Right atrium auricular region (tissue), 2 donors: ENCODE measurements at places on chromosomes 3 and 15.

- DNase-seq = peak; percentile 38
Observed at GRCh38 chr15:81341351-81341750, 17.4 kb upstream of the STARD5 start.

DNA sequence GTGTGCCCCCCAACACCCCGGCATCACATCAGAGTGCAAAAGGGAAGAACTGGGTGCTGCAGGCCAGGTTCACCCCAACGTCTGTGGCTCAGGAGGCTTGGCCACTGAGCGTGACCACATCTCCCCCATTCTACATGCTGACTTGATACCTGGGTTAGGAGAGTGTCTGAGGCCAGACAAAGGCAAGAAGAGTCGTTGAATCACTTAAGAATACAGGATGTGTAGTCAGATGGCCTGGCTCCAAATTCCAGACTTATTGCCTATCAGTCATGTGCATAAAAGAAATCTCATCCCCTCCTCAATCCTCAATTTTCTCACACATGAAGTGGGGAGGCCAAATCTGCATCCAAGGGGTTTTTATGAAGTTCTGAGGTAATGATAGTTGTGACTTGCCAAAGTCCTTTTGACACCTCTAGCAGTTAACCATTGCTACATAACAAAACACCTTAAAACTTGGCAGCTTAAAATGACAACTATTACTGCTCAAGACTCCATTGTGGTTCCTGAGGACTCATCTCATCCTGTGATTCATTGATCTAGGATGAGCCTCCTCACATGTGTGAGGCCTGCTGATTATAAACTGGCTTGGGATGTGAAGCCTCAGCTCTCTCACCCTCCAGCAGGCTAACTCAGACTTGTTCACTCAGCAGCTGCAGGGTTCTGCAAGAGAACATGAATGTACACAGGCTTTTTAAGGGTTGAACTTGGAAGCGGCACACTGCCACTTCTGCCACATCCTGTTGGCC lies 138.8 kb upstream of the TLE3 start:
- no peak for DNase-seq

DNA sequence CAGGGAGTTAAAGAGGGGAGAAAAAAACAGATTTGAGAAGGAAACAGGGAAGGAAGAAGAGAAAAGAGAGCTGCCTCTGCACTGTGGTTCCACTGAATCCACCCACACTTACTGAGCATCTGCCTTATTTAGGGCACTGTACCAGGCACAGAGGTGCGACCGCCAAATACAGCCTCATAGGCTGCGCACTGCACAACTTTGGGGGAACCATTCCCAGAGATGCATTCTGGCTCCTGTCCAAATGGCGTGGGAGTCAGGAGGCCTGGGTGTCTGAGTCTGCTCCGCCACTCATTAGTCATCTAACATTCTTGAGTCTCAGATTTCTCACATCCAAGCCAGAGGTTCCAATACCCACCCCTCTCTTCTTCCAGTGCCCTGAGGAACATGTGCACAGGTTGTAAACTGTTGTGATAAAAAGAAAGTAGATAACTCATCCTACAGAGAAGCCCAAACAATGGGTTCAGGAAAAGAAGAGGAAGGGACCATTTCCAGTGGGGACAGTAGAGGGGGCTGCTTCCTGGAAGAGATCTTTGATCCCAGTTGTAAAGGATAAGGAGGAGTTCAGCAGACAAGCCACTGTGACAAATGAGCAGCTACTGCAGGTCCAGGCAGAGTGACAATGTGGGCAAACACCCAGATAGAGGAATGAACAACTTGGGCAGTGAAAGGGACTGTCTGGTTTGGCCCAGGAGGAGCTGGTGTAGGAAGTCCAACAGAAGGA lies 254.6 kb downstream of the UACA start:
- no peak for DNase-seq

DNA sequence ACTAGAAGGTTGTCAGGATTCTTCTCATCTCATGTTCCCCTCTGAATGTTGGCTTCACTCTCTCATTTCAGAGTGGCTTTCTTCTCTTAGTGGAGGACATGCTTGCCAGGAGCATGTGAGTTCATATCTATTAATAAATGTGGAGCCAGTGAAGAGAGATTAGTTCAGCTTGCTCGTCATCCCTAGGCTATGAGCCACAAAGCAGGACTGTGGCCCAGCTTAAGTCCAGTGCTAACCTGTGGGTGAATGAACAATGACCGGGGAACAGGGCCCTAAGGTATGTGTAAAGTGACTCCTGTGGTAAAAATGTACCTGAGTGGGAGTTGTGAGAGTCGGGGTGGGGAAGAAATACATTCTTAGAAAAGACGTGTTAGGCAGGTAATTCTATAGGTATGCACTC lies 96.9 kb upstream of the TBL1XR1 start:
- peak; percentile 68 for DNase-seq

DNA sequence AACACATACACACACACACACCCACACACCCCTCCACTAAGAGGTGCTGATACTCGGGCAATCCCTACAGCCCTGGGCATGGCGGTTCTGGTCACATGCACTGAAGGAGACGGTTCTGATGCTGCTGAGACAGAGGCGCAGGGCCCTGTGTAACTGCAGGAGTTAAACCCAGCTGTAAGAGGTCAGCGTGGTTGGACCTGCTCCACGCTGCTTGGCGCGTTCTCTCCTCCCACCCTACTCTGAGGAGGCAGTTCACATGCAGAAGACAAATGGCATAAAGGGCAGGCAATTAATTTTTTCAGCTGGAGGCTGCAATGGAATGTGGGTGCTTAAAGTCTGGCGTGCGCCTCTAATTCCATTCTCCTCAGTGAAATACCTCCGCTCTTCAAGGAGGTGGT lies 35.2 kb downstream of the GRK7 start:
- DNase-seq = no peak

- no peak for DNase-seq
Observed at GRCh38 chr3:107227091-107227490, 150.1 kb upstream of the CCDC54 start.

GRCh38 chr15:68846851-68847439 lies 26.2 kb upstream of the ANP32A start:
- DNase-seq = no peak

DNA sequence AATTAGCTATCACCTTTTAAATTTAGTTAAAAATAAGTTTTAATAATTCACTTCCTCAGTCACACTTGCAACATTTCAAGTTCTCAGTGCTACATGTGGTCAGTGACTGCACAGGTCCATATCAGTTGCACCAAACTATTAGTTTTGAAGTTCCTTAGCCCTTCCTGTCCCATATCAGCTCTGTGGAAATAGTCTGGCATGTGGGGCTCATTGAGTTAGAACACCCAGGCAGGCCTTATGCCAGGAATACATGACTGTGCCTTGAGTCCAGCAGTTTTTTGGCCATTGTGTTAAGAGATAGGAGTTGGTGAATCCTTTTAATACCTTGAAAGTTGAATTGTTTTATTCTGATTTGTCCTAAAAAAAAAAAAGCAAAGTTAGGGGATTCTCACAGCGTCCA lies 153.7 kb upstream of the BFSP2 start:
- DNase-seq = peak; percentile 64

- no peak for DNase-seq
Observed at GRCh38 chr15:31367730-31368344, 41.2 kb downstream of the KLF13 start.

- no peak for DNase-seq
Observed at GRCh38 chr3:177860184-177860583, 662.9 kb upstream of the TBL1XR1 start.

- DNase-seq = peak; percentile 80
Observed at GRCh38 chr3:14439501-14440167, 37.2 kb downstream of the SLC6A6 start.

DNA sequence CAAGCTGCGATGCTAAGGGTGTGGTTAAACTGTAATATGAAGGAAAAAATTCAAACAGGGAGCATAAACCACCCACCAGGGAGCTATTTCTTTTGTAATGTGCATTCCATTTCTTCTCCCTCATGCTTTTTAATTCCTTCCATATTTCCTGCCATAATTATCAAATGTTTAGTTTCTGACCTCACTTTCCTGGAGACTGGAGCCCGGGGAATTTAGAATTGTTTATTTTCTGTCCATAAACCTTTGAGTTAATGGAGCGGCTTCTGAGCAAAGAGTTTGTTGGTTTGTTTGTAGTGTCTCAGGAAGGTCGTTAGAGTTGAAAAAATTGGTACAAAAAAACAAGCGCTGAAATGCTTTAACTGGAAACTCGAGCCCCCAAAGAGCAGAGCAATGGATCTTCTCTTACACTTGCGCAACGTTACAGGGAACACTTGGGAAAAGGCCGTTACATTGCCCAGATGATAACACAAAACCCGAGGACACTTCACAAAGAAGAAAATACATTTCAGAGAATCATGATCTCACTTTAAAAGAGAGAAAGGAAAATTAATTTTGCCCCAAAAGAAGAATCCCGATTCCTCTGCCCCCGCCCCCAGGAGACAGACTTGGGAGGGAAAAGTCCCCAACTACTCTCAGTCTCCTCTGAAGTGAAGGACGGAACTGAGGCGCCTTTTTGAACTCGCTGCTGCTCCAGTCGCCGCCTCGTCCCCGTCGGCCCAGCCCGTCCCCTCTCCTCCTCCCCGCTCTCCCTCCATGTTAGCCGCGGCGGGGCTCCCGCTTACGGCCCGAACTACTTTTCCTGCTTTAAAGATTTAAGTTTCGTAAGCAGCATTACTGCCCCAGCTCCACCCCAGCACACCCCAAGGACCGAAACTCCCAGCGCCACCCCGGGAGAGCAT lies 842 bp downstream of the FSTL1 start:
- DNase-seq = no peak

DNA sequence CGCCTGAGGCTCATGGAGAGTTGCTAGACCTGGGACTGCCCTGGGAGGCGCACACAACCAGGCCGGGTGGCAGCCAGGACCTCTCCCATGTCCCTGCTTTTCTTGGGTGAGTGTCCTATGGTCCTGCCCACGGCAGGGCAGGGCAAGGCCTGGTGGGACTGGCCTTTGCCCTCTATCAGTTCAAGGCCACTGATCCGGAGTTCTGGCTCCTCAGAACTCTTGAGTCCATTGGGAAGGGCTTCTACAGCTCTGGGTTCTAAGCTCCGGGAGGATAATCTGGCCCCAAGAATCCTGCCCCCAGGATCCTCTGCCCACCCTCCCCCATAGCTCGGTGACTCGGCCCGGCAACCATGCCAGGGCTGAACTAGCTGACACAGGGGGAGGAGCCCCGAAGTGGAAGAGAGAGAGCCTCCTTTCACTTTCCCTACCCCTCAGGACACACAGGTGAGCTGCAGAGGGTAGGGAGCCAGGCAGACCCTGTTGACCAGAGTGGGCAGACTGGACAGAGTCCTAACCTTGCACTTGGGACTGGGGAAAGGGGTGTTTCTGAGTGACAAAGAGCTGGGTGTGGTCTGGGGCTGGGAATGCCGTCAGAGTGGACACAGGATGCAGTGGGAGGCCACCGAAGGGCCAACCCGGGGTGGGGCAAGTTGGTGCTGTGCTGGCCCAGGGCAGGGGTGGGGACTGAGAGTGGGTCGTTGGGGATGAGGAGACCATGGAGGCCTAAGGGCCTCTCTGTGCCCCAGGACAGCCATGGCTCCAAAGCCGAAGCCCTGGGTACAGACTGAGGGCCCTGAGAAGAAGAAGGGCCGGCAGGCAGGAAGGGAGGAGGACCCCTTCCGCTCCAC lies 664 bp downstream of the PARP3 start:
- peak; percentile 82 for DNase-seq

DNA sequence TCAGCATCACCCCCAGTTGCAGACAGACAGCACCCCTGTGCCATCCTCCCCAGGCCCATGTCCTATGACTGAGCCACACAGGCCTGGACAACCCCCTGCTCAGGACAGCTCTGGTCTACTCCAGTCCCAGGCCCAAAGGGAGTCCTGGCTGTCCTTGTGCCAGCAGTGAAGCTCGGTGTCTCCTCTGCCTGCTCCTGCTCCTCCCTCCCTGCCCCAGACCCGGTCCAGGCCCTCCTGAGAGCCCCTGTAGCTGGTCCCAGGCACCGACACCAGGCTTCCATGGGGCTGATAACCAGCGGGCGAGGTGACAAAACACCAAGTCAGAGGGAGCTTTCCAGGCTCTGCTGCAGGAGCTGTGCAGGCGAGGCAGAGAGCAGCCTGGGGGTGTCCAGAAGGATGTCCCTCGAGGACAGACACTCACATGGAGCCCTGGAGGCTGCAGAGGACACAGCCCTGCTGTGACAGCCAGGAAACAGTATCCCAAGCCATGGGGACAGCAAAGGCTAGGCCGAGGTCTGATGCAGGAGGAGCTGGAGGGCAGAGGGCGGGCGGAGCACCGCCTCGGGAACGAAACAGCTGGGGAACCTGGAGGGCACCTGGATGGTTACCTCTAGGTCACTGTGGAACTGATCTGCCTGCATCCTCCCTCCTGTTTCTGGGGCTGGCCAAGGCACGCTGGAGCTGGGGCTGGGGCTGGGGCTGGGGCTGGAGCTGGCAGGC lies 103.8 kb upstream of the PRR20G start:
- no peak for DNase-seq

DNA sequence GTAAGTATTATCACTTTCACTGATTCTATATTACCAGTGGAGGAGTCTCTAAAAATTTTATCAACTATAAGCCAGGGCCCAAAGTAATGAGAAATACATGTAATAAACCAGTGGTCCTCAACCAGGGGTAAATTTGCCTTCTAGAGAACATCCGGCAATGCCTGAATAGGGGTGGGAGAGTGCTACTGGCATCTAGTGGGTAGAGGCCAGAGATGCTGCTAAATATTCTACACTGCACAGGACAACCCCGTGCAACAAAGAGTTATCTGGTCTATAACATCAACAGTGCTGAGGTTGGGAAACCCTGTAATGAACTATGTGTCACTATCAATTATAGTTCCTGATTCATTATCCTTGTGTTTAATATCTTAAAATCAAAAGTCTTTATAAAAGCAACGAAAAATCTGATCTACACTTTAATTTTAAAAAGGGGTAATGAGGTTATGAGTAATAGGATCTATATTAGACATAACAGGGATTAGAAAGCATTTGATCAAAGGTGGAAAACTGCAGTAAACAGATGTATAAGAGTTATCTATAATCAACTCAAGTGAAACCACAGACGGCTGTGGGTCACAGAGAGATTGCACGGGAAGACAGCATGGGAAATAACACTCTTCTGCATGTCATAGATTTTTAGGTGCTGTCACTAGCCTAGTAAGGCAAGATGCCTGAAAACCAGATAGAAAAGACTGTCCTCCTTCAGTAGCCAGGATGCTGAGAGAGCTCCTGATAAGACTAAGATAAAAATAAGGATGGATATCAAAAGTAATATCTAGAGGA lies 2.0 kb downstream of the LYSMD2 start:
- DNase-seq = no peak

- no peak for DNase-seq
Observed at GRCh38 chr15:85700767-85701166, 94.0 kb downstream of the KLHL25 start.

- DNase-seq = no peak
Observed at GRCh38 chr3:8153800-8154199, 347.8 kb upstream of the LMCD1 start.
